ENCODE measurements at places on chromosomes 2 and 18.

GRCh38 chr18:37967261-37967660 lies 401.7 kb upstream of the CELF4 start:
- no peak for DNase-seq

GRCh38 chr2:33583194-33583938 lies 15.7 kb downstream of the FAM98A start:
- DNase-seq, result no peak

DNA sequence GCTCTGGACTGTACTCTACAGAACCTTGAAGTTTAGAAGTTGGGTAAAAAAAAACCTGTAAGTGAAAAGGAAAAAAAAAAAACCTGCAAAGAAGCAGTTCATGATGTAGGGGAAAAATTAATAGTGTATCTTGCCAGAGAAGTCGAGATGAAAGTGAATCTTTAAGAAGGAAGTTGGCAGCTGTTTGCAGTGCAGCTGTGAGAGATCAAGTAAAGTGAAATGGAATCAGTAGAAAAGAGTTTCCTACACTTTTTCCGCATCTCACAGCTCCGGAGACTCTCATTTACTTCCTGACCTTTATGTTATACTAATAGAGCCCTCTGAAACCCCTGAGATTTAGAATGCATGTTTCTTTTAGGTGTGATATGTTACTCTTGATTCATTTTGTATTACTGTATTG lies 19.2 kb downstream of the RNMT start:
- DNase-seq, result no peak

- no peak for DNase-seq
These were observed 39.0 kb upstream of the ZFP36L2 start for GRCh38 chr2:43265421-43265820.

- DNase-seq, result no peak
These were observed 906 bp downstream of the IKZF2 start for GRCh38 chr2:213150315-213151097.

DNA sequence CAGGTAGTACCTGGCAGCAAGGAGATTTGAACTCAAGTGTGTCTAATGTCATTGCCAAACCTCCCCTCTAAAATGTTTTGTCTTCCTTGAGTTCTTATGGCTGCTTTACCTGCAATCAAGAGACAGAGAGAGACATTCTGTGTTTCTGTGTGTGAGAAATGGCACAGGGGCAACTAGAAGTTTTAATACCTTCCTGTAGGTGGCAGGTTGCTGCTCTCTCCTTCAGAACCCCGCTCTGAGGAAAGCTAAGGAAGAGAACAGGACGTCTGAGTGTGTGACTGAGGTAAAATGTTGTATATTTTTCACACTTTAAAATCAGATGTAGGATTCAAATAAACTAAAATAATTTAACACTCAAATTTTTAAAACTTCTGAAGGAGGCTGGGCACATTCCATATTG lies 19.2 kb downstream of the DTNA start:
- DNase-seq, result no peak

DNA sequence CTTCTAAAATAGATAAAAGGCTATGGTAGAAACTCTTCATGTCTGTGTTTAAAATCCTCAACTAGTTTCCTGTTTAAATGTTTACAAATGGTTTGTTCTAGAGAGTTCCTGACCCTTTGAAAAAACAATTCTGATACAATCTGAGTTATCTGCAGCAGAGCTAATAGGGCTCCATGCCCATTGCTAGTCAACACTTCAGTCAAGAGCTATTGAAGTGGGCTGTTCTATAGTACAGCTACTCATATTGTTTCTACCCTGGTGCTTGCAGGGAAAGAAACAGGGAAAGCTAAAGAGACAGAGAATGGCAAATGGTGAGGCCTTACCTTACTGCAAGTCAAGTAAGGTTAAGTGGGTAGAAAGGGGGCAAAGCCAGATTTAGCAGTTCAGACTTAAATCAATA lies 112.3 kb upstream of the CAVIN2 start:
- DNase-seq, result no peak

DNA sequence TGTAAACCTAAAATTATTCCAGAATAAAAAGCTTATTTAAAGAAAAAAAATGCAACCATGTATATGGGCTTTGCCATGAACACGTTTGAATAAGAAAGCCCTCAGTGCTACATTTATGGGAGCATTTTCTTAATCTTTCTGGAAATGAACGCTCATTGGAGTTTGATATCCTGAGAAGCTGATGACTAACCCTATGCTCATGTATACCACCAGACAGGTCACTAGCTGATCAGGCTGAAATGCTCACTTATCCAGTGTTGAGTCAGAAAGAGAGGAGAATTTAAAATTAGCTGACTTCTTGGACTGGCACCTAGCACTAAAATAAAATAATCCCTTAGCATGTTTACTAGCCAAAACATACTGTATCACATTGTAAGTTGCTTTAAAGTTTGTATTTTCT lies 254.9 kb upstream of the SIX3 start:
- DNase-seq, result no peak
